CD4-positive, alpha-beta T cell treated with Interleukin-6 at 100 ng/mL for 8 hours (primary cell): ENCODE measurements at places on chromosomes 4 and X.

- no peak for DNase-seq
Observed at GRCh38 chr4:7912826-7913225, 26.8 kb downstream of the AFAP1 start.

DNA sequence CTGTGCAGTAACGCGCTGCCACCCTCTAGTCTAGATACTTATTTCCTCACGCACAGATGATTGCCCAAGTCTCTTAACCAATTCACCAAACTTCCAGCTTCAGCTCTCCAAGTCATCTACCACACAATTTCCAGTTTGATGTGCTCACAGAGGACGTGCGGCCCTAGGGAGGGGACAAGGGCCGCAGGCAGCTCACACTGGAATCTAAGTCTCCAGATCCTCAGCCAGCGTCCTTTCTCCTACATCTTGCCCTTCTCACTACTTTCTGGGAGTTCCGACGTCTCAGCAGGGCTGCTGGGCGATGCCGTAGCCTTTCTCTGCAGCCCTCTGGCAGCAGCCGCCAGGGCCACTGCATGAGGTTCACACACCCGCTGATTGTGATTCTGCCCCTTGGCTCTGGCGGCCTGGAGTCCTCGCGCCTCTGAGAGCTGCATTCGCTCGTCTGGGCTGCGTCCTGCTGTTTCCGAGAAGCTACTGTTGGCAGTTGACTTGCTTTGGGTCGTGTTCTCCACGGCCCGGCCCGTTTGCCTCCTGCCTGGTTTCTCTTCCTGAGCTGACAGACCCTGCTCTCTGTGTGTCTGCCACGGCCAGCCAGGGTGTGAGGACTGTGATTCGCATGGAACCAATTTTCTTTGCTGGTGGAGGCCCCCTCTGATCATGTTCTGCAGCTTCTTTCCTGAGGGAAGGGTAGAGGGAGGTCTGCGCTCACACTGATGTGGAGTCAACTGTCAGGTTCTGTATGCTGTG is 14.1 kb upstream of the TMEM131L start:
- no peak for DNase-seq

GRCh38 chrX:124736553-124737270 is 390.3 kb downstream of the SH2D1A start:
- peak; percentile 69 for DNase-seq

DNA sequence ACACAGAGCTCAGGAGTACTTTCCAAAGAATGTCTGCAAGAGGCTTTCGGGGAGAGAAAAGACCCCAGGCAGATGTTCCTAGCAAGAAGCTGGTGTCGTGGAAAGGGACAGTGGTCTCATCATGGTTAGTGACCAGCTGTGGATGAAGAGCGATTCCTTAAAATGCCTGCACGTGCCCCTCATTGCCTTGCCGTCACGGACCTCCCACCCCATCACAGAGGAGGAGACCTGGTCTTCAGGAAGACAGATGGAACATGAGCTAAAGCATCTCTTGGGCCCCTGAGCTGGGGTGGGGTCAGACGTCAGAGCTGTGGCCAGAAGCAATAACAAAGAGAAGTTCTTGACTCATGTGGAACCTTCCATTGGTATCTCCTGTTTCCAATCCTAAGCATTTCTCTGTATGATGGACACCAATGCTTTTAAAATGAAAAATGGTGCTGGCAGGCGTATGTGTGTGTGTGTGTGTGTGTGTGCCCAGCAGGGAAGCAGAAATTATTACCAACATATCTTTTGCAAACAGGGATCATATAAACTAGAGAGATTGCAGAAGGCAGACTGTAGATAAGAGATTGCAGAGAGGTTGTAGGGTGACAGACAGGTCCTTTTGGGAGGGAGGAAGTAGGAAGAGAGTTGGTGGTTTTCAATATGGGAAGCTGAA is 25.2 kb upstream of the ASMTL start:
- no peak for DNase-seq

- DNase-seq: no peak
Observed at GRCh38 chr4:44661940-44662622, 10.7 kb upstream of the YIPF7 start.

DNA sequence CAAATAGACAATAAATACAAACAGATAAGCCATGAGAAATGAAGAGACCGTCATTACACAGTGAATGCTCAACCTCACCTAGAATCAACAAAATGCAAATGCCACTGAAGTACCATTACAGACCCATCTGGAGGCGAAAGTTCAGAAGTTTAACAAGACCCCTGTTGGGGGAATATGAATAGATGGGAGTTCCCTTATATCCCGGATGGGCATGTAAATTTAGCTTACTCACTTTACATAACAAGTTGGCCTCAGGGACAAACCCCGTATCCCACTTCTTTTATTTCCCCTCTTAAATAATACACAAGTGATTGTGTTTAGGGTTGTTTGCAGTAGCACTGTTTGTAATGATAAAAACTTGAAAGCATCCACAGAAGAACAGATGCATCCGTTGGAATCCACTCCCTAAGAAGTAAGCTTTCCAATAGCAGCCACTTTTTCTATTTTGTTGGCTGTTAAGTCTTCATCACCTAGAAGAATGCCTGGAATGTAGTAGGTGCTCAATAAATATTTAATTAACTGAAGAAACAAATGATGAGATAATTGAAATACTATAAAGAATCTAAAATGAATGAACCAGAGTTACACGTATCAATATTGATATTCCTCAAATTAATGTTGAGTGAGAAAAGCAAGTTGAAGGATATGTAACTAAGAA is 1076.3 kb upstream of the TENM3 start:
- no peak for DNase-seq

GRCh38 chrX:71167031-71167781 is 22.6 kb downstream of the NLGN3 start:
- no peak for DNase-seq

GRCh38 chr4:8920289-8920965 is 48.8 kb upstream of the HMX1 start:
- no peak for DNase-seq

- DNase-seq: peak; percentile 65
Observed at GRCh38 chrX:104098151-104098808, 14.0 kb upstream of the ZCCHC18 start.

DNA sequence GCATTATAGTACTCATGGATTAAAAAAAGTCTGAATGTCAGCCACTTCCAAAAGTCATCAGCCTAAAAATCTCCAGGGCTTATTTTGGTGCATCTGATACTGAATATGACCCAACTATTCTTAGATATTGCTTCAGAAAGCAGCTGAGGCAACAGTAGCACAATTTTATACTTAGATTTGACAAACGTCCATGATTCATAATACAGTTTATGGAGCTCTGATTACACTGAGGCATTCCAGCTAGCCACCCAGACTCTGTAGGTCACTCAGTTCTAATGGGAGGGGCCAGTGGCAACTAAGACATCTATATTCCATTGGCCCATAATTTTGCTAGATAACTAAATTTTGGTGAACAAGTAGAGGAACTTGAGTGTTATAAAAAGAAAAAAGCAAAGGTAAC is 10.3 kb downstream of the SPATA4 start:
- DNase-seq: no peak

DNA sequence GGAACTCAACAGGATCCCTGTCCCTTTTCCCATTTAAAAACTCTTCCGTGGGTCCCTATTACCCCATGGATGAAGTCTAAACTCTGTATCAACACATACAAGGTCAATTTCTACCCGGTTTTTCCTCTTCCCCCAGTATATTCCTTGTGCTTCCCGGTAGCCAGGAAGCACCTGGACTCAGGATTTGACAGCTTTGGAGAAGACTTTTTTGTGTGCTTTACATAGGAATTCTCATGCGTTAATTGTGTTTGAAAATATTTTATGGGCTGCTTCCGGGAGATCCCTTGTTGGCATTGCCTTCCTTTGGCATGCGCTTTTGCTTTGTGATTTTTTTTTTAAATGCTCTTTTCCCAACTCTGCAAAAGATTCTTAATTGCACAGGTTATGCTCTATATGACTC is 7.2 kb downstream of the SMS start:
- DNase-seq: no peak

DNA sequence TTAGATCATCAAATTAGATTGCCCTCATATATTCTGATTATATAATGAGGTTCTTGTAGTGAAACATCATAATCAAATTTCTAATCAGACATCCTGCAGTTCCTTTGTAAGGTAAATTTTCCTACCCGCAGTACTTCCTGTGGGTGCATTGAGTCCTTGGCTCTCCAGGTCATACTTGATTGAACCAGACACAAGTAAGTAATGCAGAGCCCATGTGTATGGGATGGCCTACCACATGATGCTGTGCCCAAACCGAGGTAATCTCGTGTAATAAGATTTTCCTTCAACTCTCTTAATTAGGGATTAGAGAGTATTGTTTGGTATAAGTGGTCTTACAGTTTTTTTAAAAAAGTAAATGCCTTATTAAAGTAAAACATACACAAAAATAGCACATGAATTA is 1841.8 kb downstream of the PCDH7 start:
- no peak for DNase-seq

GRCh38 chr4:110164856-110165255 is 33.6 kb downstream of the ELOVL6 start:
- peak; percentile 19 for DNase-seq

GRCh38 chr4:10413177-10413576 is 44.0 kb downstream of the ZNF518B start:
- DNase-seq: no peak

DNA sequence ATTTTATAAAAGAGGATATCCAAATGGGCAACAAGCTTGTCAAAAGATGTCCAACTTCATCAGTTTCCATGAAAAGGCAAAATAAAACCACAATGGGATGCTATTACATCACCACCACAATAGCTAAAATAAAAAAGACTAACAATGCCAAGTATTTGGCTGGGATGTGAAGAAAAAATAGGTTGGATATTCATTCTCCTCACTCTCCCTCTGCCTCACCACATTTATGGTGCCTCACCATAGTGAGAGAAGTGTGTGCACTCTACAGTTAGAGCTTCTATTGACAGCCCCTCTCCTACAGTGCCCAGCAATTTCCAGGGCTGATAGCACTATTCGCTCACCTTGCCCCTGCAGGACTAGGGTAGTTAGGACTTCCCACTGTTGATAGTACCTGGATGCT is 25.5 kb downstream of the VEGFC start:
- DNase-seq: no peak

- no peak for DNase-seq
Observed at GRCh38 chrX:133412246-133412645, 3.0 kb downstream of the GPC4 start.

DNA sequence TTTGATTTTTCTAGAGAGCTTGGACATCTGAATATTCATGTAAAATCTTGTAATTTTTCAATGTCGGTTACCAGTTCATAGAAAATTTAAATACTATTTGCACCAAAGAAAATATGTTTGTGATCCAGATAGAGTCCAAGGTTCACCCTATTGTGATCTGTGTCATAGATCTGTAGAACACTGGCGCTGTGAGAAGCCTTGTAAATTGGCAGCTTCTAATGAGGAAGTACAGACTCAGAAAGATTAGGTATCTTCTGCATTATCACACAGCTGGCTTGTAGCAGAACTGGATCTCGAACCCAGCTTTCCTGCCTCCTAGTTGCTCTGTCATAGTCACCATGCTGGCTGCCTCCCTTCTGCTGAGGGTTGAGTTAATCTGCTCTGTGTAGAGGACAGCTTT is 106.5 kb upstream of the PAK3 start:
- DNase-seq: no peak

- DNase-seq: no peak
Observed at GRCh38 chrX:56219700-56220099, 12.5 kb upstream of the KLF8 start.

DNA sequence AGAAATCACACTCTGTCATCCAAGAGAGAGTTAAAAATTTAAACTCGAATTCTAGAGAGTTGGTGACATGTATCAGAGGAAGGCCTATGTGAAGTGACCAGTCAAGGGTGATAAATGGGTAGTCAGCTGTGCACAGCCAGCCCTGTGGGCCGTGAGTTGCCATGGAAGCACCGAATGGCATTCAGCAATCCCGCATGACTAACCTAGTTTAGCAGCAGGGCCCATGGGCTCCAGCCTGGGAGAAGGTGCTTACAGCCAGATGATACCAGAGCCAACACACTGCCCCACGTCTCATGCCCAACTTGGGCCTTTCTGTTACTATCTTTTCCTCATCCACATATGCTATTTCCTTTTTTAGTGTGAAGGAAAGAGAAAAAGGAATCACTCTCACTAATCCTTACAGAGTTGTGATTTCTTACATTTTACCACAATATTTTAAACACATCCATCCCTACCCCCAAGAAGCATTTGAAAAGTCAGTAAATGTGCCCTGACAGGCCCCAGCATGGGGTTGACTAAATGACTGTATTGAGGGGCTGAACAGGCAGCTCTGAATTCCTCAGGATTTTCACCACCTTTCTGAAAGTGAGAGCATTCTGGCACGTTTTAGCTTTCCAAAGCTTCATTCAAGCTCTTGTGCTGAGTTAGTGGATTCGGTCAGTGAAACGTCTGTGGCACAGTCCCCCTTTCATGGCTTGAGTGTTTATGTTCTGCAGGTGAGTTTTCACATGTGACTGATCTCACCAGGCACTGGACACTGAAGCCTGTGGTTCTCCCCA is 104.2 kb downstream of the AFF1 start:
- no peak for DNase-seq

- no peak for DNase-seq
Observed at GRCh38 chrX:87693204-87693603, 175.6 kb downstream of the KLHL4 start.
